ENCODE measurements at places on chromosomes 4 and X.

GRCh38 chrX:149938881-149939654 is 777 bp upstream of the EOLA2 start:
- peak; percentile 93 for DNase-seq

- peak; percentile 98 for DNase-seq
Observed at GRCh38 chr4:106583567-106583966, 215.0 kb upstream of the GIMD1 start.

DNA sequence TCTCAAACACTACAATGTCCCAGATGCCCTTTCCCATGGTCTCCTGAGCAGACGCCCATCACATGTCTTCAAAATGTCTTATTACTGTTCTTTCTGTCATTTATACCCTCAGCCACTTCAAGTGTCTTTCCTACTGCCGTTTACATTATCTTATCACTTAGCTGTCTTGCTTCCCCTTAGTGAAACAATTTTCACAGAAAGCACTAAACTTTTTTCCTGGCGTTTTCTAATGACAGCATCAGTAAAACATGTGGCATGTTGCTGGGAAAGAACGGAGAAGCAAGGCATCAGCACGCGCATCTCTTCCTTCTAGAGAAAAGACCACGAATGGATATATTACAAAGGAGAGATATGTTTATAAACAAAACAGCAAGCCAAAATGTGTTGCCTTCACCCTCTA is 189.7 kb upstream of the SLIT2 start:
- DNase-seq, result no peak

DNA sequence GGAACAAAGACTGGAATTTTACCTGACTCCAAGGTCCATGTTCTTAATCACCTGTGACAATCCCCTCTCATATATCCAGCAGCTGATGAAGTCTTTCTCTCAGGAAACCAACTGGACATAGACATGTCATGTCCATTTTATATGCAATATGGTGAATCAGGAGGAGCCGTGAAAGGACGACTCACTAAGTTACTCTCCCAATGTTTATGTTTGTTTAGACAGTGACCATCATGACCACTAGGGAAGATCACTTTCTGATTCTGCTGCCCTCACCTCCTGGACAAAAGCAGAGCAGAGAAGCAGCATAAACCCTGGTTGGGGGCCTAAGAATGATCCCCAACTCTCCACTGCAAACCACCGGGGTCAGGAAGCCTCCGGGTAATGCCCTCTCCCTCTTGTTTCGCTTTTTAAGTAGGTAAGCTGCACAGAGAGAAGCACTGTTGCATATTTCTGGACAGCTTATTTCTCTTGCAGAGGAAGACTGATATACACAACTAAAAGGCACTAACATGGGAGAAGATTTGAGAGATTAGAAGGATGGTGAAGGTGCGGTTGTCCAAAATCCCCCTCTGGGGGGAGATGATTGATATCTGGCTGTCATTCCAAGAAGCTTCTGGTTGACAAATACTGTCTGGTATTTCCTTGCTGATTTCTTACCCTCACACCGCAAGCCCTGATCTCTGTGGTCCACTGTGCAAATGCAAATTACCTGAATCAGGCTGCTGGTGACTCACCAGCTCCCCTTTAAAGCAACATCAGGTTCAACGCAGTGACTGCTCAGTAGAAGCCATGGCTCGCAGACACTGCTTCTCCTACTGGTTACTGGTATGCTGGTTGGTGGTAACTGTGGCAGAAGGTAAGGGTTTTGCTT is at the start of gene ODAPH:
Gene ODAPH, plus strand, starts transcription at position 773 of the 871 bp plus-strand sequence. Its CDS starts 17 bp downstream, at position 790.
- peak; percentile 80 for DNase-seq

- no peak for DNase-seq
Observed at GRCh38 chr4:64200001-64200555, 209.2 kb downstream of the TECRL start.

- DNase-seq, result no peak
Observed at GRCh38 chrX:56089376-56089775, 142.8 kb upstream of the KLF8 start.

DNA sequence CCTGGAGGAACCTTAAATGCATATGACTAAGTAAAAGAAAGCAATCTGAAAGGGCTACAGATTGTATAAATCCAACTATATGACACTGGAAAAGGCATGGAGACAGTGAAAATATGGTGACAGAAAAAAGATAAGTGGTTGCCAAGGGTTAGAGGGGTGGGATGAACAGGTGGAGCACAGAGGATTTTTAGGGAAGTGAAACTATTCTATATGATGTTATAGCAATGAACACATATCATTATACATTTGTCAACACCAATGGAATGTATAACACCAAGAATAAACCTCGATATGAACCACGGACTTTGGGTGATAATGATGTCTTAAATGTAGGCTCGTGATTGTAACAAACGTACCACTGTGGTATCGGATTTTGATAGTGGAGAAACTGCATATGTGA is 40.7 kb downstream of the NPY5R start:
- DNase-seq, result no peak

DNA sequence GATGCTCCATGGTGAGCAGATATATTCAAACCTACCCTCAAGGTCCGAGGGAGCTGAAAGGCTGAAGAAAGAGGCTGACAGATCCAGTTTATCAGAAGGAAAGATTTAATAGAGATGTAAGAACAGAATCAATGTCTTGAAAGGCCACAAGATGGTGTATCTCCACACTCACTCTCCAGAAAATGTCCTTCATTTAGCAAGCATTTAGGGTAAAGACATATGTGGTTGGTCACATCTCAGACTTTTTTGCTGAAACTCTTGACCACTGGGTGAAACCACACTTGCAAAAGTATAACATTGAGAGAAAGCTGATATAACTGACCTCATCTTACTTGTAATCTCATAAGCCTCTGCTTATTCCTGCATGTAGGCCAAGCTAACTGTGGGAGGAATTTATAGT is 745.8 kb upstream of the GALNTL6 start:
- DNase-seq, result no peak

DNA sequence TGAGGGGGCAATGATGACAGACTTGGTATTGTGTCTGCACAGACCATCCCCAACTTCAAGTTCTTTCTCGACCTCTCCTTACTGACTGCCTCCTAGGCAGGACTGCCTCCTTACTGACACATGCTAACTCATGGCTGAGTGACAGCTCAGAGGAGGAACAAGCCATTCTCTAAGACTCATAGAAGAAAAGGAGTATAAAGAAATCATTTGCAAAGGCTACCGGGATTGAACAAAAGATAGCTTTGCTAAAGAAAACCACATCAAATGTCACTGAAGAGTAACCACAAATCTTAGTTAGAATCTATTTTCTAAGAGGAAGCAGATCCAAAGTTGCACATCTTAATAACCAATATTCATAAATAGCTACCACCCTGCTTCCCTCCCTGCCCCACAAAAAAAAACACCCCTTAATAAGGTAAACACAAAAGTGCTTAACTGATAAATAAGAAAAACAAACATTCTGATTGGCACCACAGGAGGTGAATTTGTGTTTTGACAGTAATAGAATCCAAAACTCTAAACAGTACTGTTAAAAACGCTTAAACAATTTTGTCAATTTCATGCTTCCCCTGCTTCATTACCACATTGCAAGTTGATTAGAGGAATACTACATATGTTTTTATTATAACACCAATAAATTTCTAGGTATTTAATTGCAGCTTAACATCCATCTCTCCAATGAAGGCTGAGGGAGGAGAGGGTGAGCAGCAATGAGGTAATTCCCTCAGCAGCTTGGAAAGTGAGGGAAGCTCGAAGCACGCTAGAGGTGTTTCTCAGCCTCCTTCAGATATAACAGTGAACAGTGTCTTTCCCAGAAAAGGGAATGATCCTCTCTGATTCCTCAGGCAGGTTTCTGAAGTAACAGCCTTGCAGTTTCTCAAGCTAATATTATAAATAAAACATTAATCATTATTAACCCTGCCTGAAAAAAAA is 160.0 kb downstream of the HNRNPD start:
- no peak for DNase-seq

- no peak for DNase-seq
Observed at GRCh38 chr4:175906384-175906783, 94.3 kb upstream of the GPM6A start.

DNA sequence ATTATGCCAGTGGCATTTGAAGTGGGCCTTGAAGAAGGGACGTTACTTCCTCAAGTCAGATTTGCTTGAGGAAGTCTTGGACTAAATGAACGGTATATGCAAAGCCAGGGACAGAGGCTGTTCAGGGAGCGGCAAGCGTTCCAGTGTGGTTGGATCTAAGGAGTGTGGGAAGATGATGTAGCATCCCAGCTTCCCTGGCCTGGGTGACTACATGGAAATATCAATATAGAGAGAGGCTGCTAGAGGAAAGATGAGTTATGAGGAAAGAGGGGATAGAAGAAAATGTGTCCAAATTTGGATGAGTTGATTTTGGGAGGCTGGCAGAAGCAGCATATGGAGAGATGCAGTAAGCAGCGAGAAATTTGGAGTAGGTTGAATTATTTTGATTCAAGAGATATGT is 432.5 kb upstream of the TENM3 start:
- DNase-seq, result no peak

GRCh38 chr4:187396106-187396505 is 599.5 kb upstream of the ZFP42 start:
- no peak for DNase-seq

DNA sequence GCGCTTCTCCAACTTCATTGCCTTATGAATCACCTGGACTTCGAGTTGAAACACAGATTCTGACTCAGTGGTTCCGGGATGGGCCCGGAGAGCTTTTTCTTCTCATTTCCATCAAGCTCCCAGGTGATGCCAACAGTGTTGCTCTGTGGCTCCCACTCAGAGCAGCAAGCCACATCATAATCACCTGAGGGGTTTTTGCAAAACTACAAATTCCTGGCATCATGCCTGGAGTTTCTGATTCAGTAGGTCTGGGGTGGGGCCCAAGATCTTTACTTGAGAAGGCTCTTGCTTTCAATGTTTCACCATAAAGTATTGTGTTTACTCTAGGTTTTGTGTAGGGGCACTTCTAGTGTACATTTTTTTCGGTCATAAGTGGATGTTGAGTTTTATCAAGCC is 7.0 kb downstream of the MTM1 start:
- DNase-seq, result peak; percentile 36

DNA sequence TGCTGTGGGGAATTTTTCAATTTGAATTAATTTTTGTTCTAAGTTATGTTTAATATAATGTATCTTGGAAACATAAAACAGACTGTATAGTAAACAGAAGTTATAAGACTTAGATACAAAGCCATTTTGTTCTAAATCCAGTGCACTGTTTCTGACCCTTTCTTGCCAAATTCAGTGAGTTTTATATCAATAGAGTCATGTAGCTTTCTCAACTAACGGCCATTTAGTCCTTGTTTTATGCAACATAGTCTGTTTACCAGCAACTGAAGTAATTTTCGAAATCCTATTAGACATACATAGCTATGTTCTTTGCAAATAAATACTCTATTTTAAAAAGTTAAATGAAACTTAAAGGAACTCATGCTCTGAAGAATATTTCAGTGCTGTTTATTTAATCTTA is 242.8 kb downstream of the ADGRL3 start:
- DNase-seq, result no peak

GRCh38 chr4:7043284-7044136 is at the start of gene TADA2B:
TADA2B (plus strand) TSS chr4:7043372; CDS start chr4:7043580, 208 bp downstream.
- peak; percentile 26 for DNase-seq

- peak; percentile 17 for DNase-seq
Observed at GRCh38 chr4:23717528-23718248, 172.2 kb downstream of the PPARGC1A start.

GRCh38 chr4:15551740-15552446 is 82.2 kb downstream of the CC2D2A start:
- DNase-seq, result no peak

GRCh38 chr4:158814636-158815330 is 46.0 kb downstream of the FNIP2 start:
- peak; percentile 82 for DNase-seq

DNA sequence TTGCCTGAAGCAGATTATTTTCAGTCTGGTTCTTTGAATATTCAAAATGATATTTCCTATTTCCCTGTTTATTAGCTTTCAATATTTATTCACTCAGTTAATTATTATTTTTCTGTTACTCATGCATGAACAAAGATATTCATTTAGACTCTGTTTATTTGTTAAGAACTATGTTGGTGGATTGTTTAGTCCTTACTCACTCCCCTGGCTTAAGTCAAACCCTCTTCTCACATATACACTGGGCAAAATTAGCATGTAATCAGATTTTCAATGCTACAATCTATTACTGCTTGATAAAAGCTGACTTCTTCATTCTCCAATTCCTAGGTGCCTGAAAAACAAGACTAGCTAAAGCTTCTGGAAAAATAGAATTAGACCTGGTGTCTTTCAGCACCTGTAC is 335.8 kb downstream of the FAT4 start:
- DNase-seq, result no peak

GRCh38 chr4:38193236-38193863 is 233.2 kb downstream of the PTTG2 start:
- no peak for DNase-seq

- peak; percentile 10 for DNase-seq
Observed at GRCh38 chr4:26060286-26060685, 146.3 kb downstream of the SMIM20 start.

DNA sequence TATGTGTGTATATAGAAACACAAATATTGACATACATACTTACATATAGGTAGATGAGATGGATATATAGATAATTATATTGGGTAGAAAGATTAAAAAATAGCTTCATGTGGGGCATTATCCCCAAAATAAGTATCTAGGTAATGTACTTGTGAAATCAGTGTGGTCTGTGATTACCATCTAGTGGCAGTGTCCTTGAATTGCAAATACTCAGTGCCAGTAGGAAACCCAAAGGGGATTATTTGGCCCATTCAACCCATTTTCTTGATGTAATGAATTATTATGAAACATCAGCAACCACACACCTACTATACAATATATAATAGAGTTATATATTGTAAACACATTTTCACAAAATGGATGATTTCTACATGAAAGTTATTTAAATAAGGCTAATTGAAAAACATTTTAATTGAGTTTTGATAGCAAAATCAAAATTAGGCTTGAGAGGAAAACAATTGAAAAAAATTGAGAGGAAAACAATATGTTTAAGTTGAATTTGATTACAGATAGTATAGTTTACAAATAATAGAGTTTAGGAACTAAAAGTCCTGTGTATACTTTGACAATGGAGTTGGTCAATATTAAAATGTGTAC is 389.4 kb downstream of the GALNTL6 start:
- DNase-seq, result peak; percentile 41

- DNase-seq, result peak; percentile 67
Observed at GRCh38 chrX:14963447-14964236, 90.4 kb downstream of the MOSPD2 start.

DNA sequence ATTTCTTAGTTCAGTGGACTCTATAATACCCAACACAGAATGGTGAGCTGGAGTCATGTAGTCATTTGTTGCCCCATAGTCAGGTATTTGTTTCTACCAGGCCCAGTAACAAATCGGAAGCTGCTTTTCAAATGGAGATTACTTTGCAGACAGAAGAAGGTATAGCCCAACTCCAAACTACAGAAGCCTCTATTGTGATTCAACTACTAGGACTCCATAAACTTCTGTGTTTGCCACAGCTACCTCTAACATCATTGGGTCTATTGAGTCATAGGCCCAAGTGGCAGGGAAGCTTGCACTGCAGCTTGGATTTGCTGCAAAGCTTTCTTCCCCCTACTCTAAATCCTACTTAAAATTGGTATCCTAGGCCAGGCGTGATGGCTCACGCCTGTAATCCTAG is 148.8 kb upstream of the STK26 start:
- DNase-seq, result no peak
